ENCODE measurements at places on chromosomes 11 and 22.

DNA sequence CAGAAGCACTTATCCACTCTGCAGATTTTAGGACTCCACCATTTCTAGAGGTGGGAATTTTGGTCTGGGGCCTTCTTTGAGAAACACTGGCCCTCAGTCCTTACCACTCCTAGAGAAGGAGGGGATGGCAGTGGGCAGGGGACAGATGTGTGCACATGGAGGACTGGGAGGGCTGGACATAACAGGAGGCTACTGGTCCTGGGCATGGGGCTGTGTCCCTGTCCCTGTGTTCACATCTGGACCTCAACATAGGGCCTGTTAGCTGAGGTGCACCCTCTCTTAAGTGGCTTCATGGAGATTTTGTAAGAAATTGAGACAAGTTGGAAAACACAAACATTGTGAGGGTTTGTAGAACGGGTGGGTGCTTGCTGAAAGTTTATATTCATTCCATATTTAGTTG, 103.4 kb downstream of the ATXN10 start:
- DNase-seq = no peak

DNA sequence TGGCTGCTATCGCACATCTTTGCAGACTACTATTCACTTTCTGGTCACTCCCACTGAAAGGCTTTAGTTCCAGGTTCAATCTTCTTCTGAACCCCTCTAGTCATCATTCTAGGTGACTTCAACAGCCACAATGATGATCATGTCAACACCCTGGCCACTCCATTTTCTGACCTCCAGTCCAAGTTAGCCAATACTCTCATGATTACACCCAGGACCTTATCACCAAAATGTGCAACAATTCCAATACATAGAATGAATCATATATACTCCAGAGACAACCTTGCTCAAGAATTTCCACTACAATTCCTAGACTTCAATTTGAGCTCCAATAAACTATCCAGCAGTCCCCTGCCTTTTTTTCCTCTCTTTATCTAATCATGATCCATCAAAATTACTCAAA, 70.7 kb downstream of the PAK1 start:
- no peak for DNase-seq

- no peak for DNase-seq
Observed at GRCh38 chr11:127919206-127920000, 668.0 kb downstream of the ETS1 start.

GRCh38 chr11:125162743-125163142, 1.8 kb upstream of the PKNOX2 start:
- DNase-seq = no peak

- DNase-seq = no peak
Observed at GRCh38 chr11:76667856-76668255, 2.7 kb downstream of the LRRC32 start.

GRCh38 chr22:27323661-27324060, 477.9 kb downstream of the MN1 start:
- no peak for DNase-seq

DNA sequence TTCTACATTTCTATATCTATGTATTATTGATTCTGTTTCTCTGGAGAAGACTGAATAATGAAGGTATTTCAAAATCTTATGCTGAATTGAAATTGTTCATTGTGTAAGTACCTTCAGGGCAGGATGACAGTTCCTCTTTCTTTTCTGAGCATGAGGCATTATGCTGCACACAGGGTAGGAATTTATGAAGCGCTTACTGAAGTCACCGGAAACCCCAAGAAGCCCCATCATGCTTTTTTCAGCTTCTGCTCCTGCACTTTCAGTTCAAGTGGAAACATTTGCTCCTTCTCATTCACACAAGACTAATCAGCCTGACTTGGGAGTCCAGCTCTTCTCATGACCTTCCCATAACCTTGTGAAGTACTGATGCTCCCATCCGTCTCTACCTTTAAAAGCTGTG, 314.7 kb upstream of the SORL1-AS1 start:
- DNase-seq = no peak

DNA sequence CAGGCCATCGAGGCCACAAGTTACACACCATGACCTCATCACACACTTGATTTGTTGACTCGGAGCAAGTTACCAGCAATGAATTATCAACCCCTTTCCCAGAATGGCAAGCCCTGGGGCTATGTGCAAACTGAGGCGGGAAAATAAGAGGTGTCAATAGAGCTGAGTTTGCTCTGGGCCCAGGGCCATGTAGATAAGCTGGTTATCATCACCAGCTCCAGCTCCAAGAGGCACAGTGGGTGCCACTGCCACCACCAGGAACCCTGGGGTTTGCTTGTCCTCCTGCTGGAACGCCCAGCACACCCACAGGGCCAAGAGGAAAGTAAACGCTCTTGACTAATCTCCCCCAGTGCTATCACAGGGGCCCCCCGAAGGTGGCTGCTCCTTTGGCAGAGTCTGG, 13.0 kb upstream of the VPS37C start:
- no peak for DNase-seq

DNA sequence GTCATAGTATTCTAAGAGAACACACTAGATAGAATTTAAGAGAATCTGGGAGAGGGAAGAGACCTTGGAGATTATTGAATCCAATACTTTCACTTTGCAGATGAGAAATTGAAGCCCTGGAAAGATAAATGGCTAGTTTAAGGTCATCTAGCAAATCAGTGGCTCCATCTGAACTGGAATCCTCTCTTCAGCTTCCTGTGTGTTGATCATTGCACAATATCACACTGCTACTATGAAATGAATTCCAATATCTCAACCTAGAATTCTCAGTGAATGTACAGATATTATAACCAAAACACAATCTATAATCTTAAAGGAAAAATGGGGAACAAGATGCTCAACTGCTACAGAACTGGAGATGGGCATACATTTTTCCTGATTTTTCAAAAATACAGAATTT, 44.1 kb downstream of the DCUN1D5 start:
- DNase-seq = no peak
